EH (cell line): ENCODE measurements at places on chromosomes 11 and 22.
A peak's percentile ranks its signal among the peaks of the same experiment; 100 is the strongest.

- DNase-seq, result peak; percentile 90
Measured at GRCh38 chr11:12318791-12319438, 58.5 kb upstream of the PARVA start.

DNA sequence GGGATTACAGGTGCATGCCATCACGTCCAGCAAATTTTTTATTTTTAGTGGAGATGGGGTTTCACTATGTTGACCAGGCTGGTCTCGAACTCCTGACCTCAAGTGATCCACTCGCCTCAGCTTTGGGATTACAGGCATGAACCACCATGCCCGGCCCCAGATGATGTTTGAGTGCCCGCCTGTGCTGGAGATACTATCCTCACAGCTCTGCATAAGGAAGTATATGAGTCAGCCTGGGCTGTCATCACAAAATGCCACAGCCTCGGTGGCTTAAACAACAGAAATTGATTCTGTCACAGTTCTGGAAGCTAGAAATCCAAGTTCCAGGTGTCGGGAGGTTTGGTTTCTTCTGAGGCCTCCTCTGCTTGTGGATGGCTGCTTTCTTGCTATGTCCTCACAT lies 119.3 kb downstream of the OSBP2 start:
- DNase-seq, result peak; percentile 32

DNA sequence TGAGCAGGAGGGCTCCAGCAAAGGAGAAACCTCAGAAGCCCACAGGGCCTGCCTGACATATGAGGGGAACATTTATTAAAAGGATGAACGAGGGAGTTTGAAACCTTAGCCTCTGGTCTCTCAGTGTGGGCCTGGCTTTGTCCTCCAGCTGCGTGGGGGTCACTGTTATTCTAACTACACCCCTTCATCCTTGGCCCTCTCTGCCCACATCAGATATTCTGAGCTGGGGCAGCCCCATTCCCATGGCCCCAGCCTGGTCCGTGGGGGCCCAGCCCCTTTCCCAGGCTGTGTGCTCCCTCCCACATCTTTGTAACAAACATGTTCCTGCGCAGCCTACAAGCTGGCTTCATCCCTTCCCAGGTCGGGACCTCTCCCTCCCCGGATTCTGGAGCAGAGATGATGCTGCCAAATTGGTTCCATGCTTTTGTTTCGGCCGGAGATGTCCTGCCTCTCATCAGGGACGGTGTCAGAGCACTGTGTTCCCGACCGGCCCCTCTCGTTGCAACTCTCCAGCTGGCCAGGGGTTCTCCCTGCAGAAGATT lies 4.0 kb downstream of the FXYD6 start:
- DNase-seq, result no peak

DNA sequence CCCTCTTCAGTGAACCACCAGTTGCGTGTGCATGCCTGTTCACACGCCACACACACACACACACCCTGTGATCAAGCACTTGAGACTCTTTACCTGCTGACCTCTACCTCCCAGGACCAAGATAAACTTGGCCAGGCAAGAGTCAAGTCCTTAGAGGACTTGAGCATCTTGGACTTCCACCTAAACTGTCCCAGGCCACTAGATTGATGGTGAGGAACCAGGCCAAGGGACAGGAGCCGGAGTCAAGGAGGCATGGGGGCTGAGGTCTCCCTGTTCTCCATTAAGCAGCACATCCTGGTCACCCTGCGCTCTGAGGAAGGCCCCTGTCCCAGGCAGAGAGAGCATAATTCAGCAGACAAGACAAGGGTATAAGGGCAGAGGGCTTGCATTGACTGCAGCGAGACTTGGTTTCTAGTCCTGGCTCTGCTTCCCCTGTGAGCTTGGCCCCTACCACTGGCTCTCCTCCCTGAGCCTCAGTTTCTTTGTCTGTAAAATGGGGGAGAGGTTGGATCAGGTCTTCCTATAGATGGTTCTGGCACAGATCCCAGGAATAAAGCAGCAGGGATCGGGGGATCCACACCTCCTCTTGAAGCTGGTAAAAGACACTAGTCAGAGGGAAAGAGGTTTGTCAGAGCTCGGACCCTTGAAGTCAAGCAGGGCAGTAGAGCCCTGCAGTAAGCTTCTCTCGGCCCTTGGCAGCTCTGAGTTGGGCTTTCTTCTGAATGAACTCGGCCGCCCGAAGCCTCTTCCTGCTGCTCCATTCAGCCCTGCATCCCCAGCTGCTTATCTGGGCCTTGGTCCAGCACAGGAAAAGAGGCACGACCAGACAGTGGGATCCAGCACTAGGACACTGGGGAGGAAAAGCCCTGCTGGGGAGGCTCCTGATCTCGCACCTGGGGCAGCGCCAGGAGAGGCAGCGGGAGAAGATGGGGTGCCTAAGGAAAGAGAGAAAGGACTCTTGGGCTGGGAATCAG lies 2.0 kb downstream of the CREB3L1 start:
- DNase-seq, result peak; percentile 87

- peak; percentile 28 for DNase-seq
Measured at GRCh38 chr11:34916843-34917770, 689 bp downstream of the PDHX start.

- DNase-seq, result no peak
Measured at GRCh38 chr11:69538854-69539253, 57.4 kb downstream of the LINC01488 start.

DNA sequence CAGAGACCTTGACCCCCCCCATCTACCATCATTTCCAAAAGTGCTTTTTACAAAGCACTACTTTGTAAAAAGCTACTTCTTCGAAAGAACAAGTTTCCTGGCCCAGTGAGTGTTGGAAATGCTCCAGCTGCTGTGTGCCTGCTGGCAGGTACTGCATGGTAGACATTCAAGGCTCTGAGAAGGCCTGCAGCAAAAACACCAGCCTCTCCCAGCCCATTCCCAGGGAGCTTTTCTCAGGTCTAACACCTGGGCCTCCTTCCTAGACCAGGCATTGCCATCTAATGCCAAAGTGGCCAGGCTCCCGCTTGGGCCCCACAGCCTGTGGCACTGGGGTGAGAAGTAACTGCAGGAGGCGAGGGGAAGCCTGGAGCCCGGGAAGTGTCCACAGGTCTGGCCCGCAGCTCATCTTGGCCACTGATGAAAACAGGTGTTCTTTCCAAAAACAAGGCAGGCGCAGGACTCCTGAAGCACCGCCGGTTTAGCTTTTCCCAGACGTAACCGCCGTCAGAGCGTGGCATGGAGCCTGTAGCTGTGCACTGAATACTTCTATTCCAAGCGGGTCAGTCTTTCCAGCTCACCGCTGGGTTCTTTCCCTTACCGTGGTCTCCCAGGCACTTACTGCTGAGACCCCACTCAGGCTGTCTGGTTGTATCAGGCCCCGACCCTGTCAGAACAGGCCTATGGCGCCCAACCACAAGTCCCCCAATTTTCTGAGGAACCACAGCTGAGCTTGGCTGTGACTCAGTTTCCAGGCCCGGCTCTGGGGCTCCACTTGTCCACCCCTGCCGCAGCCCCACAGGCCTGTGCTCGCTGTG lies 1.2 kb upstream of the TCIRG1 start:
- no peak for DNase-seq

GRCh38 chr11:9264316-9265210 lies 587 bp downstream of the DENND5A start:
- peak; percentile 78 for DNase-seq

DNA sequence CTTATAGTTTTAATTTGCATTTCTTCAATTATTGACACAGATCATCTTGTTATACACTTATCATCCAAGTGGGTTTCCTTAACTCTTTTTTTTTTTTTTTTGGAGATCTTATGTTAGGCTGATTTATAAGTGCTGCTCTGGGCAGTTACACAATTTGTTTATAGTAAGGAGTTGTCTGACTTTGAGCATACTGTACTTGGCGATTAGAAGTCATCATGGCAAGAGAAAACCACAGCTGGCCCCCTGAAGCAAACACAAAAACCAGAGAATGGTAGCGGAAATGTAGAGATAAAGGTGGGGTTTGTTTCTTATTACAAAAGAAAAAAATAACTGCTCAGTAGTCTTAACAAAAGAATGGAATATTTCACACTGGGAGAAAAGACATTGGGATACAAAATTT lies 292.6 kb downstream of the SWAP70 start:
- DNase-seq, result no peak

- DNase-seq, result no peak
Measured at GRCh38 chr22:44640618-44641155, 61.3 kb upstream of the PRR5 start.

- no peak for DNase-seq
Measured at GRCh38 chr11:113971506-113972195, 3.3 kb upstream of the HTR3A start.

DNA sequence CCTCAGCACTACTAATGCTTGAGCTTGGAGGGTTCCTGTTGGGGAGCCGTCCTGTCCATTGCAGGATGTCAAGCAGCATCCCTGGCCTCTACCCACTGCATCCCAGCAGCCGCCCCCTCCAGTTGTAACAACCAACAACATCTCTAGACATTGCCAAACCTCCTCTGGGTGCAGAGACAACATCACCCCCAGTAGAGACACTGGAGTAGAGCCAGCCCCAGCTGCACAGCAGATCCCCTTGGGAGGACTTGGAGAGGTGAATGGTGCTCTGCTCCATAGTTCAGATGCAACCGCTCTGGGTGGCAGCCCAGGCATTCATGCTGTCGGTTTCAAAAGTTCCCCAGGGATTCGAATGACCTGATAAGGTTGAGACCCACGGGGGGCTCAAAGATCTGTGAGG lies 259.0 kb downstream of the MN1 start:
- no peak for DNase-seq

- no peak for DNase-seq
Measured at GRCh38 chr11:127674754-127675153, 674.2 kb upstream of the KIRREL3 start.

DNA sequence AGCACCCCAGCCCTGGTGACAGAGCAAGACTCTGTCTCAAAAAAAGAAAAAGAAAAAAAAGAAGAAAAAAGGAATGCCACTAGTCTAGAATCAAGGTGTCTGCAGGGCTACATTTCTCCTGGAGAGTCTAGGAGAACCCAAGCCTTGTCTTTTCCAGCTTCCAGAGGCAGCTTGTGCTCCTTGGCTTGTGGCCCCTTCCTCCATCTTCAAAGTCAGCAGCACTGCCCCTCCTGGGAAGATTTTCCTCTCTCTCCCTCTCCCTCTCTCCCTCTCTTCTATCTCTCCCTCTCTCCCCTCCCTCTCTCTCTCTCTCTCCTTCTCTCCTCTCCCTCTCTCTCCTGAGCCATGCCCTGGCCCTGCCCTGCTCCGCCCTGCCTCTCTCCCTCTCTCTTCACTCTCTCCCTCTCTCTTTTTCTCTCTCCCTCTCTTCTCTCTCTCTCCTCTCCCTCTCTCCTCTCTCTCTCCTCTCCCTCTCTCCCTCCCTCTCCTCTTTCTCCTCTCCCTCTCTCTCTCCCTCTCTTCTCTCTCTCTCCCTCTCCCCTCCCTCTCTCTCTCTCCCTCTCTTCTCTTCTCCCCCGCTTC lies 97.7 kb upstream of the FGF3 start:
- no peak for DNase-seq

GRCh38 chr22:20471126-20471833 lies 24.3 kb downstream of the KLHL22 start:
- DNase-seq, result no peak

GRCh38 chr11:90349731-90350130 lies 126.9 kb upstream of the CHORDC1 start:
- DNase-seq, result no peak

- DNase-seq, result no peak
Measured at GRCh38 chr22:29095459-29095858, 22.6 kb downstream of the KREMEN1 start.

- DNase-seq, result no peak
Measured at GRCh38 chr11:117972629-117973502, 13.3 kb upstream of the IL10RA start.

DNA sequence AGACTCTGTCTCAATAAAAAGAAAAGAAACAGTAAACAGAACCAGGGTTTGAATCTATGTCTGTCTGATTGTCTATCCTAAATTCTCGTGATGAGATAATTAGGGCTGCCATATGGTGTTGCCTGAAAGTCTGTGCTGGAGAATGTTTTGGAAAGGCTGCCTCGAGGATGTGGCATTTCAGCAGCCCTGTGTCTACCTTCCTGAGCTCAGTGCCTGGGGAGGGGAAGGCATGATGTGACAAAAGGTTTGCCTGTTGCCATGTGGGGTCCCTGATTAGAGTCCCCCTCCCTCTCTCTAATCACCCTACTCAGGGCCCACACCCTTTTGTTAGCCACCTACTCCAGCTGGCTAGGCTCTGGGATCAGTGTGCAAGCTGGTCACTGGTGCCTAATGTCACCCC lies 15.2 kb downstream of the CD82 start:
- DNase-seq, result no peak

GRCh38 chr11:10197091-10197490 lies 96.9 kb downstream of the SBF2 start:
- peak; percentile 87 for DNase-seq

- no peak for DNase-seq
Measured at GRCh38 chr11:74540270-74540669, 46.7 kb upstream of the LIPT2 start.

DNA sequence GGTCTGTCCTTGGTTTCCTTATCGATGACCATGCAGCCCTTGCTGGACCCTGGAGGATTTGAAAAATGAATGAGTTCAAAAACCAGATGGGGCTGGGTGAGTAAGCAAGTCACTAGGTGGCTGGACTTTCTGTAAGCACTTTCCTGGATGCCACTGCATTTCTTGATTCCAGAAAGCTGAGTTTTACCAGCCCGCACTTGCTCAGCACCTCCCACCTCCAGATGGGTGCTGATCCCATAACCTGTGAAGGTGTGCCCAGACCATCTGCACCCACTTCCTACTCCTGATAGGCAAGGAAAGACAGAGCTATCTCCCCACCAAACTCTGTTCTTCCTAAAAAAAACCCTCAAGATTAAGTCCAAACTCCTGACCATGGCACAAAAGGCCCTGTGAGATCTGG lies 21.1 kb downstream of the ASCC2 start:
- no peak for DNase-seq

DNA sequence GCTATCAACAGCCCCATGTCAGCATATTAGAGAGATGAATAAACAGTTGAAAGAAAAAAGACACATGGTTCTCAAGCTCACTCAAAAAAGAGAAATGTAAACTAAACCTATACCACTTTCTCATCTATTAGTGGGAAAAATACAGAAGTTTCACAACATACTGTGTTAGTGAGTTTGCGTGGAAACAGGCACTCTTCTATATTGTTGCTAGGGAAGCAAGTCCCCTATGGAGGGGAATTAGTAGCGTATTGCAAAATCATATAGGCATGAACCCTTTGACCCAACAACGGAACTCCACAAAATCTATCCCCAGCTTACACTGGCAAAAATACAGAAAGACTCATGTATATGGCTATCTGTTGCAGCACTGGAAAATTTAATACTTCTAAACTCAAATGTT lies 14.2 kb upstream of the RFPL2 start:
- no peak for DNase-seq

DNA sequence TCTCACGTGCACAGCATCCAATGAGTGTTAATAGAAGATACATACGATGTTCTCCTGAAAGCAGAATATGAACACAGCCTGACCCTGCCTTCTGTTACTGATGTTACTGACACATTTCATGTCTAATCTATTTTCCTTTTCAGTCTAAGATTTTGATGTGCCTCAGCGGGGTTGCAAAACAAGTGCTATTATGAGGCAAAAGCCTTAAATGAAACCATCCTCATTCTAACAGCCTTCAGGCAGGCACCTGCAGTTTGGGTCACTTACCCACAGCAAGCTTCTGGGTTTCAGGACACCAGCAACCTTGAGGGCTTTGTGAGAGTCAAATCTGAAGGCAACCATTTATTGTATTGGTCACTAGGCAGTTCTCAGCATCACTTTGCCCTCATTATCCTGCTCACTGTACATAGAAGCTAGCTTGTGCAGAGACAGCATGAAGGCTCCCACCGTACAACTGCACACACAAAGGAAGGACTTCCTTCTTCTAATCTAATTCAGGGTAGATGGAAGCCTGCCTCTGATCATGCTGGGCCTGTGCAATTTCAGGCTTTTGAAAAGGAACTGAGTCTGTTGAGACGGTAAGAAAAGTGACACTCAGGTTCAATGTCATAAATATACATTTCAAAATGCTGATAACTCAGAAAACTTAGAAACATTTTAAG lies 183.2 kb upstream of the PITPNB start:
- DNase-seq, result no peak
